Brain pericyte (primary cell): ENCODE measurements at places on chromosomes 6 and 20.

GRCh38 chr20:4099905-4100675 lies 84.7 kb upstream of the RNF24 start:
- DNase-seq = no peak

GRCh38 chr6:13101409-13101808 lies 226.9 kb downstream of the TBC1D7 start:
- no peak for DNase-seq

GRCh38 chr6:36633915-36634314 lies 39.8 kb downstream of the SRSF3 start:
- DNase-seq = peak; percentile 71

- DNase-seq = no peak
Observed at GRCh38 chr6:25504661-25505060, 147.4 kb upstream of the SCGN start.

GRCh38 chr20:45308117-45308778 lies at the start of gene MATN4:
Gene MATN4, minus strand, starts transcription at chr20:45308299. Its CDS starts 2,717 bp downstream, at chr20:45305582.
- DNase-seq = no peak

GRCh38 chr20:35360033-35360432 lies 51.7 kb downstream of the UQCC1 start:
- no peak for DNase-seq

DNA sequence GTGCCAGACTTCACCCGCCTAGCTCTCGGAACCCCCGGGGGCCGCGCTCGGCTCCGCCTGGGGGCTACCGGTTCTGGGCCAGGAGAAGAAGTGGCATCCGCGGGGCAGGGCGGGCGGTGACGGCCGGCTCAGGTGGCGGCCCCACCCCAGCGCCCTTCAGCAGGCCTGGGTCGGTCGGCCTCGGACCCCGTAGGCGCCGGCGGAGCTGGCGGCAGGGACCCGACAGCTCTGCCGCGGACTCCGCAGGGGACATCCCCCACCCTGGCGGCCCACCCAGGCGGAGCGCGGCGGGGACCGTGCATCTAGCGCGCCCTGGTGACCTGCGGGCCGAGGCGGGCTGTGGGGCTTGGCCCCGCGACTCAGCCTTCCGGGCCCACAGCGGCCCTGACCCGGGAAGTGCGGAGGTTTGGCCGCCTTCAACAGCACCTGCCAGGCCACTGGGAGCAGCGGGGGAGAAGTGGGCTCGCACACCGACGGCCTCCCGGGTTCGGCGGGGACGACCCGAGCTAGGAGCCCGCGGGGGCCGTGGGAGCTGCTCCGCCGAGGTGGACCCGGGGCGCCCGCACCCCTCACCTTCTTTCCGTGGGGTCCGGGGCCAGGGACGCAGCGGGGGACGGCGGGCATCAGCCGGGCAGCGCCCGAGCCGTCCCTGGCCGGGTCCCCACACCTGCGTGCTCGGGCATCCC lies 87.1 kb downstream of the TMEM242 start:
- no peak for DNase-seq

DNA sequence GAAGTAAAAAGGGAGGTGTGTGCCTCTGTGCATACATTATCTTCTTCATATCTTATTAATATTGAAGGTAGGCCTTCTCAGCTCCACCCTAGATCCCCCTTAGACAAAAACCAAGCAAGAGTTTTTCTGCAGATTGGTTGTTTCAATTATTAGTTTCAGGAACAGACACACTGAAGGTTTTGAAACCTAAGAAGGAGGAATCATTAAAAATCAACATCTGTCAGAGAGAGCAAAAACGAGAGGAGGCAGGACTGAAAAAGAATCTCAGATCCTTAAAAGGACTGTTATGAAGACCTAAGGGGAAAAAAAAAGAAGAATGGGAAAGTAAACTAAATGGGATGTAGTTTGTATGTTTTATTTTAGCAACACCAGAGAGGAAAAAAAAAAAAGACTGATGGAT lies 560.8 kb upstream of the JAG1 start:
- DNase-seq = no peak

DNA sequence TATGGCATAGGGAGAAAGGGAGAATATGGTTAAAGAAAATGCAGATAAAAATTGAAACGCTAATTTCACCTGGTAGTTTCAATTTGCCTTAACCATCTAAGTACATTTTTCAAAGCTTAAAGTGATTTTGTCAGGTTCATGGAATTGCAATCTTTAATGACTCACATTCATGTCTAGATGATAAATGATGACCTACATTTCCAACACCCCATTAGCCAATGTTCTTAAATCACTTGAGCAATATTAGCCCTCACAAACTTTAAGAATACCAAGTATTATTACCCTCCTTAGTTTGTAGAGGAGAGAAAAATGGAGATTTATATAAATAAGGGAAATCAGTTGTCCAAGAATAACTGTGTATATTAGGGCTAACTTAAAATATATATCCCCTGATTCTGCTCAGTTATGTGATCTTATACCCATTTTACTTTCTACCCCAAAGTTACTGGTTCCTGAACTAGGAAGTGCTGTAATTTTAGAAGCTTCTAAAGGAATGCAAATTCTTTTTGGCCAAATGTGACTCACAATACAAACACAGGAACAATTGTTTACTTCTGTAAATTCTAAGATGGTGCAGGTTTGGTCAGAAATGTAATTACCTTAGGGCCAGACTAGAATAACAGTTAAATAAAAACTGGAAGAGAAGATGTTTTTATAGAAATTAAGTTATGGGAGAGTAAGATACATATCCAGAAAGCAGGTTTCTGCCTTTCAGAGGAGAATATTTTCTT lies 34.5 kb downstream of the TPBG start:
- no peak for DNase-seq

DNA sequence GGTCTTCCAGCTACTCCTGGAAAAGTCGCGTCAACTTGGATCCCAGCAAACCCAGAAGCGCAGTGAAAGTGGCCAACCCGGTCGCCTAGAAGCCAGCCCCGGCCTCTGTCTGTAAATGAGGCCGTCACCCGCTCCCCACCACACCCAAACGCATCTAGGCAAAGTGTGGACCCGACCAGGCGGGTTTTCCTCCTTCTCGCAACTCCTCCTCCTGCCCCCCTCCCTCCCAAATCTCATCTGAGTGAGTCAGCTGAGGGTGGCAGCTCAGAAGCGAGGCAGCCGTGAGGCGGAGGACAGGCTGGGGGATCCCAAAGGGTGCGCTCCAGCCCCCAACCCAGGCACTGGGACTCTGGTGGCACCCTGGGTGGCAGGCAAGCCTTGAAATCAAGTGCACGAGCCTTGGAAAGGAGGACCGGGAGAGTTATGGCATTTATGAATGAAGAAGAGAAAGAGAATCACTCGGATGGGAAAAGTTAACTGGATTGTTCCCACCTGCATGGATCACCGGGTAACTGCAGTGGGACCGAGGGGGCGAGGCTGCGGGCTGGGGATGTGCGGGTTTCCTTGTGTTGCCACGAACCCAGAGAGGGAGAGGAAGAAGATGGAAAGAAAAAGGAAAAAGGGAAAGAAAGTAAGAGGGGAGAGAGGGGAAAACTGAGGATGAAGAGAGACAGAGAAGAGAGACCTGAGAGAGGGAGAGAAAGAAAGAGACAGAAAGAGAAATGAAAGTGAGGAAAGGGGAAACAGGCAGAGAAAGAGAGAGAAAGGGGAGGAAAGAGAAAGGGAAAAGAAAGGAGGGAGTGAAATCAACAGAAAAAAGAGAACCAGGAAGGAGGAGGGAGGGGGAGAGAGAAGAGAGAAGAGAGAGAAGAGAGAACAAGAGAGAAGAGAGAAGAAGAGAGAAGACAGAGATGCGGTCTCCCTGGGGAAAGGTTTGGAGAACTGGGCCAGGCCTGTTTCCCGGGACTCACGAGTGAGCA lies at the start of gene APCDD1L:
APCDD1L (minus strand) TSS at position 167 of the 980 bp plus-strand sequence. CDS start 692 bp downstream, outside the sequence.
- no peak for DNase-seq

DNA sequence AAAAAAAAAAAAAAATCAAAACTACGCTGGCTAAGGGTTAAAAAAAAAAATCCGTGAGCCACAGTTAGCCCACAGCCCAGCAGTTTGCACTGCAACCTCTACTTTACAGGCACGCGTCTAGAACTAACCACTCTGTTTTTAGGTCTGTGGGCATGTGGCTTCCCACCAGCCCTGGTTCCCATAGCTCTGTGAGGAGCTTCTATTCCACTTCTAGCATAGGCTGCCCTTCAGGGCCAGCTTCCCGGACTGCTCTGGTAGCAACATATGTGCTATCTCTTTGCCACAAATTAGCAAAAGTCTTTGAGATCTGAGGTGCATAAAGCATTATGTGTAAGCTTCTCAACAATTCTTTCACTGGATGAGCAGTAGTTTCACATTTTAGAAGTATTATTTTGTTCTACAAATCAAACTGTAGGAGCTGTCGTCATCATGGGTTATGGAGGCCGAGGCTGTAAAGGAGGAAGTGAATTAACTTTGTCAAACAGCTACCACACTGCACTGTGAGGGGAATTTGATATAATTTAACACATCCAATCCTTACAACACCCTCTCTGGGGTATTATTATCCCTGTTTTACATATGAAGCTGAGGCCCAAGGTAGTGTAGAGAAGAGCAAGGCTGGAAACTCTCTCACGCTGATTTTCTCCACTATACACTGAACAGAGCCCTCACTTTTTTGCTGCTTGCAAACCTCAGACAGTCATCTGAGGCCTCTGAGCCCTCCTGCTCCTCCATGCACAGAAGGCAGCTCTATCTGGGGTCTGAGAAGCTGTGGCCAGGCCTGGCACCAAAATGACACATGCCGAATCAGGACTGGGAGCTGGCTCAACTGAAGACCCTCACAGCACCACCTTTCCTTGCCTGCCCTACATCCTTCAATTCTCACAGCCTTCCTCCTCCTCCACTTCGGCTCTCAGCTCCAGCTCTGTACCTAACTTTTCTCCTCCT lies 35.4 kb downstream of the MAN1A1 start:
- DNase-seq = no peak

GRCh38 chr6:137892271-137892708 lies 25.2 kb downstream of the TNFAIP3 start:
- no peak for DNase-seq

GRCh38 chr6:26284537-26285142 lies 80.4 kb upstream of the BTN3A2 start:
- no peak for DNase-seq

DNA sequence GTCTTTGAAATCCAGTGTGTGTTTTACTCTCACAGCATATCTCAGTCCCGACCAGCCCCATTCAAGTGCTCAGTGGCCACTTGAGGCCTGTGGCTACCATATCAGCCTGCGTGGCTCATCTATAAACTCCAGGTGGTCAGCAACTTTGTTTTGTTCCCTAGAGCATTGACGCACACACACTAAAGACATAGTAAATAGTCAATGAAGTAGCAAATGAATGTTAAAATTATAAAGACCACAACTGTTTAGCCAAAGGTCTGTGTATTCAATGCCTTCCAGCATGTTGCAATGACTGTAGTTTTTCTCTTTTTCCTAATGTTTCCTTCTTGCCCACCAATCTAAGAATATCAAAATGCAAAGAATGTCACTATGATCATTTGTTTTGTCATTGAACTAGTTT lies 238.2 kb upstream of the ZNF217 start:
- DNase-seq = no peak
